ENCODE measurements at places on chromosomes 6 and 20.

DNA sequence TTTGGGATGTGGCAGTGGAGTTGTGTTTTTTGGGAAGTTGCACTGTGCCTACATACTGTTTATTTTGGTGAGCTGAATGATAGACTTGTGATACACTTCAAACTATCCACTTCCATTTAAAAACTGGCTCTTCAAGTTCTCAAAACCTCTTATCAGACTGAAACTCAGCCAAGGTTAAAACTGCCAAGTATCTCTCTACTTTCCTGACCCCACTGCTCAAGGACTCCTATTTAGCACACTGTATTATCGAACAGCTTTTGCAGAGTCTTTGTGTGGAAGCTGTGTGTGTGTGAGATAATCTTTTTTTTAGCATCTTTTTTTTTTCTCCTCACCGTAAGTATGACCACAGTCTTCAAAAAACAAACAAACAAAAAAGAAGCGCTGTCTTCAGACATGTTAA lies 21.1 kb downstream of the STX11 start:
- DNase-seq = no peak

DNA sequence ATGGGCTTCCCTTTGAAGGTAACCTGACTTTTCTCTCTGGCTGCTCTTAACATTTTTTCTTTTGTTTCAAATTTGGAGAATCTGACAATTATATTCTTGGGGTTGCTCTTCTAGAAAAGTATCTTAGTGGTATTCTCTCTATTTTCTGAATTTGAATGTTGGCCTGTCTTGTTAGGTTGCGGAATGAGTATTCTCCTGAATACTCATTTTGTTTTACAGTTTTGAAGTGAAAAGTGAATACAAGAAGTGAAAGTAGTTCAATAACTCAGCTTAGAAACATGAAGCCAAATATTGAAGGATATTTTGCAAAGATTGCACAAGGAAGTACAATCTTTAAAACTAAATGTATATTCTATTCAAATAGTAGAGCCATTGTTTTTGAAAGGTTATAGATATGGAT lies 120.2 kb upstream of the MAP3K4 start:
- DNase-seq = no peak

- DNase-seq = no peak
Observed at GRCh38 chr20:20668639-20669038, 43.8 kb downstream of the RALGAPA2 start.

DNA sequence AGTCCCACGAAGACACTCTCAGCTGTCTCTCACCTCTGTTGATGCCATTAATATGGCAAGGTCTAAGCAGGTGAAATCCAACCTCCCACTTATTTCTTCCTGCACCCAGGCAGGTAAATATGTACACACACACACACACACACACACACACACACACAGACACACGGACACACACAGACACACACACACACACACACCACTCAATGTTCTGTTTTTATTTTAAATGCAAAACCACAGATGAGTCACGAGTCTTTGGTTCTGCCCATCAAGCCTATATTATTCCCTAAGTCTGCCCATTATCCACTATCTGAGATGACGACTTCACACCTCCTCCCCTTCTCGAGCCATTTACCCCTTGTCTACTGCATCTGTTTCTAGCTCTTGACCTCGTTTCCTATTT lies 344.7 kb downstream of the CDH26 start:
- DNase-seq = no peak

- no peak for DNase-seq
Observed at GRCh38 chr20:39785252-39785917, 823.2 kb downstream of the DHX35 start.

GRCh38 chr6:153449279-153449678 lies 318.2 kb upstream of the RGS17 start:
- DNase-seq = no peak

DNA sequence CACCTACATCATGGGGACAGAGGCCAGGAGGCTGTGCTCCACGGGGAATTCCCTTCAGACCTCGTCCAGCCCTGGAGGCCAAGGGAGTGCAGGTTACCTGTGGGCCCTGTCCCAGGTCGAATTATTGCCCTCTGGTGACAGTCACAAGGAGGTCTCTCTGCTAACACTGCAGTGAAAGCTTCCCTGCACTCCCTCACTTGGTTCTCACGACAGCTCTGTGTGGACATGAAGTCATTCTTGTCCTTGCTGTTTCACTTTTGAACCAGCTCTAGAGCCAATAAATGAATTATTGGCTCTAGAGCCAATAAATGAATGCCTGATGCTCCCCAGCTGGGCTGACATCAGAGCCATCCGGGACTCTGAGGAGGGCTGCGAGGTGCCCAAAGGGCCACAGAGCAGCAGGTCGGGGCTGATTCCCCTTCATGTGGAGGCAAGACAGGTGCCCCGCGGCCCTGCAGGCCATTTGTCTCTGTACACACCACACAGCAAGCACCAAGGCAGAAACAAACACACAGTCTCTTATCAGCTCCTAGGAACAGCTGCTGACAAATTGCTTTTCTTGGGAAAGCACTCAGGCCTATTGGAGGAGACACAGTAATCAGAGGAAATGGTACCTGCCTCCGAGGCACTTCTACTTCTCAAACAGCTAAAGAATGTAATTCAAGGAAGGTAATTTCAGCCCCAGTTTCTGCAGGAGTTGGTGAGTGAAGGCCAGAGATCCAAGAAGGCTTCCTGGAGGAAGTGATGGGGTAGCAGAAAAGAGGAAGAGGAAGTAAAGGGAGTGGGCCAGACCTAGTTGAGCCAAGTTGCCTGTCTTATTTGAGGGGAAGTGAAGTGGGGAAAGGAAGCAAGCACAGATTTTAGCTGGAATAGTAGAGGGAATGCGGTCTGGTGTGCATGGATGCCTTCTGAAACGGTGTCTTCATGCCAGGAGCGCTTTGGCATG lies 27.5 kb upstream of the TBXT start:
- DNase-seq = no peak

DNA sequence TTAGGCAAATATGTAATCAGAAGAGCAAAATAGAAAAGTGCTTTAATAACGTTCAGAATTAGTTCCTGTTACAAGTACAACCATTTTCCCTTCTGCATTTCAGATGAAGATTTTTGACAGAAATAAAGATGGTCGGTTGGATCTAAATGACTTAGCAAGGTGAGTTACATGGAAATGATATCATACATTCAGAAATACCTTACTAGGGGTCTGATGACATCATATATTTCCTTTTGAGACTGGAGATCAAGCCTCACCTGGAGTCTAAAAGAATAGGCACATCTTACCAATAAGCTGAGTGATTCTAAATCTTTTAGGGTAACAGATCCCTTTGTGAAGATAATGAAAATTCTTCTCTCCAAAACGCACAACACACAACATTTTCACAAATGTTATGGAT lies 29.8 kb downstream of the SCGN start:
- DNase-seq = no peak

GRCh38 chr20:32296819-32297420 lies 19.5 kb downstream of the KIF3B start:
- no peak for DNase-seq

DNA sequence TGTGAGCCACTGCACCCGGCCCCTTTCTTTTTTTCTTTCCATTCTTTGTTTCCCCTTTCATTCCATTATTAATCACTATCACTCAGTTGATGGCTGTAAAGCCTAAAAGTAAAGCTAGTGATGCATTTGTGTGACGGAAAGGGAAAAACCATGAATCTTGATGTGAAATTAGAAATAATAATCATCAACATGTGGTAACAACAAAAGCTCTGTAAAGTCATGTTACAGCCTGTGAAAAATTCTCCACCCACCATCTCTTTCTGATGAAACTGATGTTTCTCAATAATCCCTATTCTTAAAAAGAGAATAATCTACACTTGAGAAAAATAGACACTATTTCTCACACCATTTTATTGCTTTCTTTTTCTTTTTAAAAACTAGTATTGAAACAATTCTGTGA lies 80.0 kb downstream of the CRYBG1 start:
- DNase-seq = no peak

DNA sequence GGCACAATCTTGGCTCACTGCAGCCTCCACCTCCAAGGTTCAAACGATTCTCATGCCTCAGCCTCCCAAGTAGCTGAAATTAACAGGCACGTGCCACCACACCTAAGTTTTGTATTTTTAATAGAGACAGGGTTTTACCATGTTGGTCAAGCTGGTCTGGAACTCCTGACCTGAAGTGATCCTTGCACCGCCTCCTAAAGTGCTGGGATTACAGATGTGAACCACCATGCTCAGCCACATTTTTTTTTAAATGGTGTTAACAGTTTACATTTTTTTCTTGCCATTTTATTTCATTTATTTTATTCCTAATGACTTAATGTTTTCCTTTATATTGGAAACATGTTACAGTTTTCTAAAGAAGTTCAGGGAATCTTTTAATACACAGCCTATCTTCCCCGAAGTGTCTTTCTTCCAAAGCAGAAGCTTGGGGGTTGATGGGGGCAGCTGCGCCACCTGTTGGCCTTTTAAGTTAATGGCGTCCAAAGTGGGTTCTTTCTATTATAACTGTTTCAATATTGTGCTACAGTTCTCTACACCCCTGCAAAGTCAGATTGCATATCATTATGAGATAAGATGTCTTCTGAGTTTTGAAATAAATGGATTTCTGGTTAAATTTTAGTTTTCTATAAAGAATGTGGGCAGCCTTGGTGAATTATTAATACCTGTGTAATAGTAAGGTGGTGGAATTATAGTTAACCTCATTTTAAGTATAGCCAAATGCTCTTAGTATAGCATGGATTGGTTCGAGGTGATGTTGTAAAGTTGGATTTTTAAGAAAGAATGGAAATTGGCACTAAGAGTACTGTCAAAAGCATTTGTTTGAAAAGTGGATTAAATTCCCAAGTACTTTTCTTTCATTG lies 42.0 kb upstream of the PLCG1 start:
- DNase-seq = peak; percentile 64

GRCh38 chr6:73675466-73676098 lies 20.4 kb upstream of the CD109 start:
- DNase-seq = peak; percentile 85

- DNase-seq = no peak
Observed at GRCh38 chr6:118980063-118980462, 45.1 kb upstream of the MCM9 start.

GRCh38 chr20:32462900-32463641 lies 104.9 kb downstream of the ASXL1 start:
- no peak for DNase-seq

DNA sequence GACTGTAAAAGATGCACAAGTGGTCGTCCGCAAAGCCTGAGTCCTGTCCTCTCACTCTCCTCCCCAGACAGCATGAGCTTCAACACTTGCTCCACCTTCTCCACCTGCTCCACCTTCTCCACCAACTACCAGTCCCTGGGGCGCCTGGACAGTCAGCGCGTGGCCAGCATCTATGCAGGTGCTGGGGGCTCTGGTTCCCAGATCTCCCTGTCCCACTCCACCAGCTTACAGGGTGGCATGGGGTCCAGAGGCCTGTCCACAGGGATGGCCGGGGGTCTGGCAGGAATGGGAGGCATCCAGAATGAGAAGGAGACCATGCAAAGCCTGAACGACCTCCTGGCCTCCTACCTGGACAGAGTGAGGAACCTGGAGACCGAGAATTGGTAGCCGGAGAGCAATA lies 162.2 kb upstream of the NT5E start:
- no peak for DNase-seq

DNA sequence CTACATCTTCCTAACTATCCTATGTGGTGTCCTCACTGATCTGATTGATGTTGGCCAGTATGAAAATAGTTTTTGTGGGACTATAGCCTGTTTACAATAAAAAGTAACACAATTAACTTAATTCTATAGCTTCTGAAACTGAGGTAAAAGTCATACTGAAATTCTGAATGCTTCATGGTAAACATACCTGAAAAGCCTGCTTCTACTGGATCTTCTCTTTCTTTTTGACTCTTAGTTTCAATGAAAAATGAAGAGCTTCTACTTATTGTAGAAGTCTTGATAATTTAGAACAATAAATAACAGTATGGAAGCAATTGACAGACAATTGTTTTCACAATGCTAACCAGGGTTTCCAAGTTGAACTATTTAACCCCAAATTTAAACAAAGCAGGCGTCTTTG lies 383.9 kb upstream of the MMS22L start:
- no peak for DNase-seq

DNA sequence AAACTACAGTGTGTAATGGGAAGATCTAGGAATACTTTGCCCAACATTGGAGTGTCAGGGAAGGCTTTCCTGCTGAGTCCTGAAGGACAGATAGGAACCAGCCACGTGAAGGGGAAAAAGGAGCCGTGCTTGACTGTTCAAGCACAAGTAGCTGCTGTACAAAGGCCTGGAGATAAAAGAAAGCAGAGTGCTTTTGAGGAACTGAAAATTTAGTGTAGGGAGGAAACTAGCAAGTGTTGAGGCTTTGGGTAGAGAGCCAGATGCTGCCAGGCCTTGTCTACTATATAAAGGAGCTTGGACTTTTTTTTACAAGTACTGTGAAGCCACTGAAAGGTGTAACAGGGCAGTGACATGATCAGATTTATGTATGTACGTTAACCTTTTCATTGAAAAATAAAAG lies 39.0 kb downstream of the DSE start:
- DNase-seq = no peak

GRCh38 chr6:53344969-53345368 lies 3.8 kb downstream of the ELOVL5 start:
- no peak for DNase-seq

GRCh38 chr20:38727607-38728190 lies 3.4 kb downstream of the SLC32A1 start:
- peak; percentile 44 for DNase-seq

DNA sequence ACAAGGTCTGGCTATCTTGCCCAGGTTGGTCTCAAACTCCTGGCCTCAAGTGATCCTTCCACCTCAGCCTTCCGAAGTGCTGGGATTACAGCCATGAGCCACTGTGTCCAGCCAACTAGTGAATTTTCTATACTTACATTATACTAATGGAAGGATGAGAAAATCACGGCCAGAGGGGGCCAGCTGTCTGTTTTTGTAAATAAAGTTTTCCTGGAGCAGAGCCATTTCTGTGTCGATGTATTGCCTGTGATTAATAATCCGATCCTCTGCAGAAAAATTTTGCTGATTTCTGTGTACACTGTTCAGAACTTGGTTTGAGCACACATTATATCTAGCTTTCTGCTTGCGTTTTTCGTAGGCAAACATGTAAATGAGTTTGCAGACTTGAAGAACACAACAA lies 28.8 kb downstream of the PTPRT start:
- DNase-seq = no peak

GRCh38 chr6:118810420-118811027 lies 83.4 kb upstream of the ASF1A start:
- DNase-seq = peak; percentile 65

- DNase-seq = peak; percentile 45
Observed at GRCh38 chr20:53621482-53622246, 28.0 kb upstream of the ZNF217 start.

- no peak for DNase-seq
Observed at GRCh38 chr6:126888727-126889725, 229.4 kb upstream of the RSPO3 start.
